ENCODE measurements at places on chromosomes 2 and 18.

GRCh38 chr18:63063171-63063570, 256.4 kb downstream of the BCL2 start:
- DNase-seq, result no peak

GRCh38 chr2:134715932-134716643, 2.7 kb downstream of the TMEM163 start:
- DNase-seq, result no peak

- no peak for DNase-seq
Measured at GRCh38 chr2:217793566-217794132, 209.1 kb downstream of the TNS1 start.

GRCh38 chr2:240585101-240585500, 1.4 kb upstream of the CAPN10 start:
- DNase-seq, result no peak

DNA sequence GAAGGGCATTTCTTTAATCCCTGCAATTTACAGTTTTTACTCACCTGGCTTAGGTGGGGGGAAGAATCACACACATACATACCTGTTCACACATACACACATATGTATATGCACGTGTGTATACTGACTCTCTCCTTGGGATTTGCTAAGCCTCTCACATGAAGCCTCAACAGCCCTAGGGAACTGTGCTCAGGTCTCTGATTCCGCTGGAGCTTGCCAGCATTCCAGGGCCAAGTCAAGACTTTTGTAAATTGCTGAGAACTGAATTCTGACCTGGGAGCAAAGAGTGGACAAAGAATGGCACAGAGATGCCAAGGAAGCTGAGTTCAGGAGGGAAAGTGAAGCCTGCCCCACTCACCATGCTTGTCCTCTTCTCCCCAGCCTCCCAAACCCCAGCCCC, 177.3 kb downstream of the TMEM247 start:
- DNase-seq, result no peak

DNA sequence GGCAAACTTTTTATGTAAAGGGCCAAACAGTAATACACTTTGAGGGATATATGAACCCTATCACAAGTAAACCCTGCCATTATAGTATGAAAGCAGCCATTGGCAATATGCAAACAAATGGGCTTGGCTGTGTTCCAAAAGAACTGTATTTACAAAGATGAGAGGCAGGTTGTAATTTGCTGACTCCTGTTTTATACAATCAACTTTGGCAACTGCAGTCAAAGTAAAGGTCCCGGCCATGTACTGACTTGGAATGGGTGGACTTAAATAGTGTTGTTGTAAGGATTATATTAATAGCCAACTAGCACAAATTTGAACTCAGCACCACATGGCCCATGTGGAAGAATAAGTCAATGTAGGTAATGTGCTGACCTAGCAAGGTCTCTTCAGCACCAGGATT, 223.4 kb downstream of the WDPCP start:
- DNase-seq, result no peak

GRCh38 chr2:105928563-105928962, 183.9 kb downstream of the NCK2 start:
- DNase-seq, result no peak

GRCh38 chr18:28691496-28691840, 514.5 kb upstream of the CDH2 start:
- DNase-seq, result no peak

DNA sequence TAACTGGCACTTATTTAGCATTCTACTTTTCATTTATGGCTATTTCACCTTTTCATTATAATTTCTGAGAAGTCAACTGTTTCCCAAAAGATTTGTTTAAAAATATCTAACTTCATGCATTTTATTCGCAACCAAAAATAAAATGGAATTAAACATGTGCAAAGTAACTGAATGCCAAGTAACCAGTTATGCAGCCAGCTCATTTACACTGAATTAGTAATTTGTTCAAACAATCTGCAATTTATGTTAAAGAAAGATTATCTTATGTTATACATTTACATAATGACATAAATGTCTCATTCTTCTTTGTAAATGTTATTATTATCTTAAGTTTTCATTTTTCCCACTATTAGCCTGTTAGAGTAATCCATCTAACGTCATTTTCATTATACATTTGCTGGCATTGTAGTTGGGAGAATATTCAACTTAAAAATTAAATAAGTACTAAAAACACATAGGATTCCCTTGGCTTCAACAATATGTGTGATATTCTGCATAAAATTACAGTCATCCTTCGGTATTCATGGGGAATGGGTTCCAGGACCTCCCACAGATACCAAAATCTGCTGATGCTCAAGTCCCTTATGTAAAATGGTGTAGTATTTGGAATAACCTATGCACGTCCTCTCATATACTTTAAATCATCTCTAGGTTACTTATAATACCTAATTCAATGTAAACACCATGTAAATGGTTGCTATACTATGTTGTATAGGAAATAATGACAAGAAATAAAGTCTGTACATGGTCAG, 43.7 kb upstream of the STAM2 start:
- DNase-seq, result no peak

GRCh38 chr2:147450661-147451510, 393.9 kb upstream of the ACVR2A start:
- DNase-seq, result no peak

- no peak for DNase-seq
Measured at GRCh38 chr2:11933854-11934253, 187.4 kb downstream of the LPIN1 start.

GRCh38 chr2:36404754-36405153, 49.2 kb downstream of the CRIM1 start:
- DNase-seq, result no peak

- no peak for DNase-seq
Measured at GRCh38 chr18:74281980-74282754, 9.6 kb downstream of the CYB5A start.

DNA sequence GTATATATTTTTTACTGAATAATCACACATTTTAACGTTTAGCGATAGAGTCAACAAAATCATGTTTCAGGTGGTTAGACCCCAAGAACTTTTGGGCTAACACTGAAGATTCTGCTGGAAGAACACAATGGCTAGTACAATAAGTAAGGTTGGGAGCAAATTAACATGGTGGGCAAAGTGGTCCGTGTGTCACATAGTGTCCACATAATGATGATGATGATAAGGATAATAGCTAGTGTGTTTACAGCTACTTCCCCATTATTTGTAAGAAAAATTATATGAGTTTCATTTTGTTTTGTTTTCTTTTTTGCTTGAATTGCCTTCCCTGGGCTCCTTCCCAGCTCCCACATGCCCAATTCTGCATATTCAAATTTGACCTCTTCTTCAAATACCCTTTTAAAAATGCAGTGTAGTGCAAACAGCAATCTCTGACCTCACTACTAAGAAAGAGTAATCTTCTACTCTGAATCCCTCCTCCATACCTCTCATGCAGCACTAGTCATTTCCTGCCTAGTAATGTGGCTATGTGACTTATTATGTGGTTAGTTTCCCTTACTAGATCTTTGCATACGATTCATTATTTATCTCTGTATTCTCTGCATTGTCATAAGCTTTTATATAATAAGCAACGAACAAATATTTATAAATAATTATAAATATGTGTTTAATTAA, 16.9 kb upstream of the VPS54 start:
- no peak for DNase-seq

DNA sequence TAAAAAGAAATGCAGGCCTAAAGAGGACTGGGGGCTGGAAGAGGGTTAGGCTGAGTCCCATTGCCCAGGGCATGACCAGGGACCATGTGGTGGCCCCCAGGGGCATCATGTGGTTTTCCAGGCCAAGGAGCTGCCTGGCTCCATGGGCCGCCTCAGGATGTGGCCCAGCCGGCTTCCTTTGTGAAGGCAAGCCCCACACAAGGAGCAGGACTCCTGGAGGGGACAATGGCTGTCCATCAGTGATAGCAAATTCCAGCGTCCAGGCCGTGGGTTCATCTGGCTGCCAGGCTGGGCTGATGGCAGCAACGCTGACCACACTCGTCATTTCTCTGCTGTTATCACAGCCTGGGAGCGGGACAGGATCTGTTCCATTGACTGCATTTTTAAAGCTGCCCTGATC, 82.5 kb downstream of the GBX2 start:
- DNase-seq, result no peak

DNA sequence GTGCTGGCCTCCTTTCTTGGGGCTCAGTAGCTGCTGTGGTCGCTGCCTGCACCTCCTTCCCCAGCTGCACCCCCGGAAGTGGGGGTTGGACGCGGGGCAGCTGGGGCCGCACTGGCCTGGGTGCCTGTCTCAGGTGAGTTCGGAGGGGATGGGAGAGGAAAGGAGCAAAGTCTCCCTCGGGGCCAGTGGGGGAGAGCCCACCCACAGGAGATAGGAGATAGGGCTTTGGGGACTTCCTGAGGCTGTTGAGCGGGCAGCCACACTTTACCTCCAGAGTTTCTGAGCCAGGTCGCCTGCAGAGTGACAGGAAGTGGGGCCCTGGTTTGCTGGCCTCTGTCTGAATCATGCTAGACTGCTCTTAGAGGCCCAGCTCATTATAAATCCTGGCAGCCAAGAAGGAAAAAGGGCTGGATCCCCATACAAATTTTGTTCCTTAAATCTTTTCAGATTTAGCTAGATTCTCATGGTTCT, 8.1 kb downstream of the MBP start:
- peak; percentile 37 for DNase-seq

DNA sequence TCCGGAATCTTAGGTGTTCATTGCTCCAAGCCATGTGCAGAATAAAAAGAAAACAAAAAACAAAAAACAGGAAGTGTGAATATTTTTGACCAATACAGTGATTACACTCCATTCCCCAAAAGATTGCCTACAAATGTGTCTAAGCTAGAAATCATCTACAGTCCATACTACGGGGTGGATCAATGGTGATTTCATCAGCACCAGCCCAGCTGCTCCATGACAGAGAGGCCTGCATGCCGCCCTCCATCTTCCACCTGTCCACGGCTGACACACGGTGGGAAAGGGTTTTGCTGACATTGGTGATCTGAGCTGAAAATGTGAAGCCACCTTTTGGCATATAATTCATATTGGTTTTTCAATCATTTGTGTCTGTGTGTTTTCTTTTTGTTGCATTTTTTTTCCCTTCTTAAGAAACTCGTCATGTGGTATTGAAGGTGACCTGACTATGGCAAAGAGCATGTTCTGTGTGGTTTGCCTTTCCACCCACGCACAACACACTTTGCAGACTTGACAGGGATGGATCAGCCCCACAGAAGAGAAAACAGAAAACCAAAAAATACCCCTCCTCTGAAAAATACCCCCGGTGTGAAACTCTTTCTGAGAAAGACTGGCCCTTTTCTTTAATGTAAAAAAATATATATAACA, 533.1 kb downstream of the RNF144A start:
- DNase-seq, result no peak

- DNase-seq, result no peak
Measured at GRCh38 chr2:239277401-239278085, 123.3 kb downstream of the HDAC4 start.

DNA sequence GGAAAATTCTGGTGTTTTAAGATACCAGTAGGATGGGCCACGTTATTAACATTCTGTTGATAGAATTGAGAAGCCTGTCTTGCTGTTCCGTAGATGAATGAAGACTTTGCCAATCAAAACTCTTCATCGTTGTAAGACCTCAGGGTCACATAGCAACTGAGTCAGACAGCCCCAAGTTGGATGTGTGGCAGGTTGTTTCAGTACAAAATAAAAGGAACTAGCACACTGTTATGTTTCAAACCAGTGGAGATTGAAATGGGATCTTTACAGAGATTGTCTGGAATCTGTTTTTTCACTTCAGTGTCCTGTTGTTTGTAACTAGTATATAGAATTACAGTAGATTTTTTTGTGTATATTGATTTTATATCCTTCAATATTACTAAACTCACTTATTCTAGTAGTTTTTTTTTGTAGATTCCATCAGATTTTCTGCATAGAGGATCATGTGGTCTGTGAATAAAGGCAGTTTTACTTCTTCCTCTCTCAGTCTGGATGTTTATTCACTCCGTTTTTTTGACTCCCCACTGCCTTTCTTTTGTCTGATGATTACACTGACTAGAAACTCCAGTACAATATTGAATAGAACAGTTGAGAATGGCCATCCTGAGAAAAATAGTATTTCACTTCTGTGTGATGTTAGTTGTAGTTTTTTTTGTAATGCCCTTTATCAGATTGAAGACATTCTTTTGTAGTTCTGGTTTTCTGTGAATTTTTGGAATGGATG, 22.7 kb downstream of the EPC2 start:
- DNase-seq, result no peak

- DNase-seq, result no peak
Measured at GRCh38 chr2:26471289-26471688, 6.6 kb downstream of the OTOF start.

GRCh38 chr2:205212357-205212756, 469.9 kb upstream of the NRP2 start:
- DNase-seq, result no peak

DNA sequence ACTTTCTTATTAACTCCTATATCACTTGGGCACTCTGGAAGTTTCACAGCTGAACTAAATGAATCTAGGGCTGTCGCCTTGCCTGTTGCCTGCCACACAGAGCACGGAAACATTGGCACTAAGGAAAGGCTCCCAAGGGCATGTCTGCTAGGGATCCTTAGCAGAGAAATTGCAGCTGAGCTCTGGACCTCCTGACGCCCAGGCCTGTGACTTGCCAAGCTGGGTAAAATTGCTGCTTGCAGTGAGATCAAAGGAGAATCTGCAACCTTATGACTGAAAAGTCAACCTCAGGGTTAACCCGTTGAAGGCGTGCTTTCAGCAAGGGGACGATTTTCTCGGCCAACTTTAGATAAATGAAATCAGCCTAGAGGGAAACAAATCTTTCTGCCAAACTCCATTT, 189.8 kb downstream of the NCK2 start:
- DNase-seq, result no peak

GRCh38 chr2:52970642-52971041, 797.0 kb upstream of the CHAC2 start:
- DNase-seq, result no peak

GRCh38 chr18:10412933-10413332, 41.5 kb upstream of the APCDD1 start:
- no peak for DNase-seq

DNA sequence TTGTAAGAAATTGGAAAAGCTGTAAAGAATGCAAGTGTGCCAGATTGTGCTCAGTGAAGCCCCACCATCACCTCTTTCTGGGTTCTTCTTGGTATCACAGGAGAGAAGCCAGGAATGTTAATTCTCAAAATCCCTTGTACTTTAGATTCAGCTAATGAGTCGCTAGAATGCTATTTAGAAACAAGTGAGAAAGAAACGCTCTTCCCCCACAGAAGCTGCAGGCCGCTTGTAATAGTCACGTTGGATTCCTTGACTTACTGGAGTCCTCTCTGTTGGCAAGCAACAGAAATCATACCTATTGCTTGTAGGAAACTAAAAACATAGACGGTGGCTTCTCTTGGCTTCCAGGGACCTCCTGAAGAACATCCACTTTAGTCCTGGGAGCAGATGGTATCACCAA, 375.6 kb upstream of the LRATD1 start:
- DNase-seq, result no peak
